Activated CD4-positive, CD25-positive, alpha-beta regulatory T cell treated with anti-CD3 and anti-CD28 coated beads, Interleukin-2, amount 50 U/mL, for 16 hours (primary cell): ENCODE measurements at places on chromosomes 12 and 14.

GRCh38 chr12:97561619-97562290 lies 99.2 kb downstream of the RMST start:
- no peak for DNase-seq

- DNase-seq, result peak; percentile 9
Observed at GRCh38 chr12:49636979-49637755, 13.8 kb downstream of the PRPF40B start.

- no peak for DNase-seq
Observed at GRCh38 chr12:115626210-115626609, 651.3 kb downstream of the MED13L start.

GRCh38 chr14:56334458-56334857 lies 216.2 kb downstream of the PELI2 start:
- no peak for DNase-seq

DNA sequence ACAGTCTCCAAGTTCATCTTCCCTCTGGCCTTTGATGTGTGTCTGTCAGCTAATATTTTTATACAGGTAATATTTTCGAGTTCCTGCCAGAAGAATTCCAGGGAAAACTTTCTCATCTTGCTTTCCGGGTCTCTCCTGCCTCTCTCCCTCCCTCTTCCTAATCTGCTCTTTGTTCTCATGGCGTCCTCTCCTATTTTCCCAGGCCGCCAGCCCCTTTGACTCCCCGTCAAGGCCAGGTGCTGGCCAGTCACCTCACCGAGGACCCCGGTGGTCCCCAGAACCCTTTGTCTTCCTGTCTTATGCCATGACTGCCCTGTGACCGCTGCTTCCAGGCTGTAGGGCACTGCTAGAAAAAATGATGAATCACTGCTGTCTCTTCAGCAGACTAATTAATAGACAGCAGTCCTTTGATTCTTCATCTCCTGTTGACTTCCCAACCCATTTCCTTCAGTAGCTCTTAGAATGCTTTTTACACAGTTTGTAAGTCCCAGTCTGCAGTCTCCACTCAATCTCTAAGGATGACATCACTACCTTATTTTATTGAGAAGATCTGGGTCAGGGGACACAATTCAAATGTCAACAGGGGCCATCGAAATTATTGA lies 40.7 kb downstream of the PPFIBP1 start:
- no peak for DNase-seq

DNA sequence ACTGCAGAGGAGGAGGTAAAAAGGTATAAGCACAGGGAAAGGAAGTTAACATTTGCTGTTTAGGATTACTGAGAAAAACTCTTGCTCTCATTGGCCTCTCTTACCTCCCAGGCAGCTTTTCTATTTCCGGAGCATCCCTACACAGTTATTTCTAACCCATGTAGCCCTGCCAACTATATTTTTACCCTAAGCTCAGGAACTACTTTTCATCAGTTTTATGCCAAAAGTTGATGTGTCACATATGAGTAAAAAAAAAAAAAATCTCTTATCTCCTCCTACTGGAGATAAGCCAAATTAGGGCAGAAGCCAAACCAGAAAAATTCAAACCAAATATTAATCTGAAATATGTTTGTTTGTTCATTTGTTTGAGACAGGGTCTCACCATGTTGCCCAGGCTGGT lies 34.4 kb upstream of the PSMA6 start:
- DNase-seq, result no peak

DNA sequence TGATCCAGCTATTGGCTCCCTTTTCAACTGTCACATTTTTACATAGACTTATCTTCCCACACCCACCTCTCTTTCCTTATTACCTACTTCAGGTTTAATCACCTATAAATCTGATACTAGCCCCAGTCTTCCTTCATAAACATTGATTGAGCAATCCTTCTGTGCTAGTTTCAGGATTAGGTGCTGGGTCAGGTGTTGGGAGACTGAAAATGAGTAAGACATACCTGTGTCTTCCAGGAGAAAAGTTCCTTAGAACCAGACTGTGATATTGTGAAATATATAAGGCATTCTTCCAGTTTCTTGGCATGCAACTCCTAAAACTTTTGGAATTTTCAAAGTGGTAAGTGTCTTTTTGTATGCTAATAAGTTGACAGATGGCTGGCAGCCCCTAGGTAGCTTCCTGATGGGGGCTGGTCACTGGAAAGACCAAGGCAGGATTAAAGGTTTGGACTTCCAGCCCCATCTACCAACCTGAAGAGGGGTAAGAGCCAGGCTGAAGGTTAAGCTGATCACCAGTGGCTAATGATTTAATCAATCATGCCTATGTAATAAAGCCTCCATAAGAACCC lies 4.6 kb downstream of the ANO6 start:
- DNase-seq, result no peak

DNA sequence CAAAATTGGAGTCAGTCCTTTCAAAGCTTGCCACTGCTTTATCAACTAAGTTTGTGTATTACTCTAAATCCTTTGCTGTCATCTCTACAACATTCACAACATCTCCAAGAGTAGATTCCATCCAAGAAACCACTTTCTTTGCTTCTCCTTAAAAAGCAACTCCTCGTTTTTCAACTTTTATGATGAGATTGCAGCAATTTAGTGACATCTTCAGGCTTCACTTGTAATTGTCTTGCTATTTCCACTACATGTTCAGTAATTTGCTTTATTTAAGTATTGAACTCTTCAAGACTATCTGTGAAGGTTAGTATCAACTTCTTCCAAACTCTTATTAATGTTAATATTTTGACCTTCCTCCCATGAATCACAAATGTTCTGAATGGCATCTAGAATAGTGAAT lies 747.9 kb downstream of the TMTC2 start:
- DNase-seq, result no peak
